ENCODE measurements at places on chromosomes 13 and 19. TPM values are rescaled to one million over a fixed set of nuclear protein-coding genes. Genes with fewer than 3 reads are reported as not detected.

DNA sequence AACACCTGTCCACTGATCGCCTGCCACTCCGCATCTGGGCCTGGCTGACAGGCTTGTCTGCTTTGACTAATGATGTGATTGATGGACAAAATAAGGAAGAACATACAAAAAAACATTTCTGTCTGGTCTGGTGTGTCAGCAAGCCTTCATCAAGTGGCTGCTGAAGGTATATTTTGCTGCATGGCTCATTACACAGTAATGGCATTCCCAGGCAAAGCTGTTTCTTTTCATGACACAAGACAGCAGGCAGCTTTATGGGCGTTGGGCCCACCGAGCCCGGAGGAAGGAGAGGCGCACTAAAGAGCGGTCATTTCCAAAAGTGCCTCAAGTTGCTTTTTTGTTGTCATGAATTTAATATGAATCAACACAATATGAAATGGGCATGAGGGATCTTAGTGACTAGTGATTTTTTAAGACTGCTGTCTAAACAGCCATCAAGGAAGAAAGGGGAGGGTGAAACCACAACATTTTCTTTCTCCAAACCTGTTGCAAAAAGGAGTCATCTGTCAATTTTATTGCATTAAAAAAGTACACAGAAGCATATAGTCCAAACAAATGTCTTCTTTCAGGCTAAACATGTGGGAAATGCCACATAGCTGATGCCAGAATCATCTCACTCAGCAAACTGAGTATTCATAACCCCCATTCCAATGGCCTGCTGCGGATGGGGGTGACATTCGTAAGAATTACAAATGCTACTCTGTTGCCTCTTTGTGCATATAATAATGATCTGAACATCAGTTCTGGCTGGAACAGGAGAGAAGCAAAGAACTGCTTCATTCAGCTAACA lies 476.6 kb downstream of the ZNF536 start:
- no peak for DNase-seq

GRCh38 chr19:33747273-33747672 lies 49.4 kb upstream of the KCTD15 start:
- DNase-seq, result no peak

- no peak for DNase-seq
Measured at GRCh38 chr13:36769126-36769525, 49.9 kb upstream of the RFXAP start.

DNA sequence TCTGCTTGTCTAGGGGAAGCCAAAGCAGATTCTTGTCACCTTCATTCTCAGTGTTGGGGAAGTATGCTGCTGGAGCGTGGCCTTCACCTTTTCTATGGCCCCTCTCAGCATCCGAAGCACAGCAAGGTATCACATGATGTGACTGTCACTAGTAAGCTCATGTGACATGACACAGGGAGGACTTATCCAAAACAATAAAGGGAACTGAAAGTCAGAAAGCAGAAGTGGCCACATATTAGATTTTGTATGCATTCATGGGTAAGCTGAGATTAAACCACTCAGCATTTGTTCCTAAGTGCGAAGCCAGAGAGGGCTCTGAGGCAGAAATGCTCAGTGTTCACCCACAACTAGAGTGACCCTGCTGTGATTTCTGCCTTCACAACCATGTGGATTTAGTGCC lies 72.8 kb upstream of the PCDH8 start:
- no peak for DNase-seq

DNA sequence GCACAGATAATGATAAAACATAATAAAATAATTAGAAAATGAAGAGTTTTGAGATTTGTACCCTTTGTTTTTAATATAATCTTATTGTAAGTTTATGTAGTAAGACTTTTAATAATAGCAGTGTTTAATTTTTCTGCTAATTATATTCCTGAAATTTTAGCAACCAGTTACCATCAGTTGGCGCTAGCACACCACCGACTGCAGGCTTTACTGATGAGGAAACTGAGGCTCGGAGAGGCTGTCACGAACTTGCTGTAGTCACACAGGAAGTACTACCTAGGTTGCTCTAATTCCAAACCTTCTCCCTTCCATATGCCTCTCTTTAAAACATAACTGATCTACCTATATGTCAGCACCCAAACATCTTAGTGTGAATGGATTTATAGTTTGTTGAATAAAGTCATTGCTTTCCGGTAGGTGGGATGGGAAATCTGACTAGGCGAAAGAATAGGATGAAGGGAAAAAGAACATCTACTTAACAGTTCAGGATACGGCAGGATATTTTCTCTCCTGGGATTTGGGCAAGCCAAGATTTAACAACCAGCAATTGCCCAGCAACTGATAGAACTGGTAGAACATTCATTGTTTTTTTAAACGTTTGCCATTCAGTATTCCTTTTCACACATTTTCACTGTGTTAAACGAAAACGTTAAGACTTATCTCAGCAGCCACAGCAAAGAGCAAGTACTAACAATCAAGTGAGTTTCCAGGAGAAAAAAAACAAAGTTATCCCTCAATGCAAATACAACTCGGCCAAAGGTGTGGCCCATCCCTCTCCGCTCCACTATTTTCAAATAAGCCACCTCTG lies 822 bp upstream of the RFXAP start:
- no peak for DNase-seq

GRCh38 chr13:91381371-91381770 lies 17.1 kb upstream of the GPC5 start:
- DNase-seq, result no peak

GRCh38 chr13:96193728-96194310 lies 103.9 kb downstream of the HS6ST3 start:
- no peak for DNase-seq

The RGCC gene
- 9.0 TPM for total RNA-seq

The FFAR3 gene
- total RNA-seq, result not detected

The IZUMO2 gene
- not detected for total RNA-seq

The NFILZ gene
- not detected for total RNA-seq
